ENCODE measurements at places on chromosomes 7 and 10.

DNA sequence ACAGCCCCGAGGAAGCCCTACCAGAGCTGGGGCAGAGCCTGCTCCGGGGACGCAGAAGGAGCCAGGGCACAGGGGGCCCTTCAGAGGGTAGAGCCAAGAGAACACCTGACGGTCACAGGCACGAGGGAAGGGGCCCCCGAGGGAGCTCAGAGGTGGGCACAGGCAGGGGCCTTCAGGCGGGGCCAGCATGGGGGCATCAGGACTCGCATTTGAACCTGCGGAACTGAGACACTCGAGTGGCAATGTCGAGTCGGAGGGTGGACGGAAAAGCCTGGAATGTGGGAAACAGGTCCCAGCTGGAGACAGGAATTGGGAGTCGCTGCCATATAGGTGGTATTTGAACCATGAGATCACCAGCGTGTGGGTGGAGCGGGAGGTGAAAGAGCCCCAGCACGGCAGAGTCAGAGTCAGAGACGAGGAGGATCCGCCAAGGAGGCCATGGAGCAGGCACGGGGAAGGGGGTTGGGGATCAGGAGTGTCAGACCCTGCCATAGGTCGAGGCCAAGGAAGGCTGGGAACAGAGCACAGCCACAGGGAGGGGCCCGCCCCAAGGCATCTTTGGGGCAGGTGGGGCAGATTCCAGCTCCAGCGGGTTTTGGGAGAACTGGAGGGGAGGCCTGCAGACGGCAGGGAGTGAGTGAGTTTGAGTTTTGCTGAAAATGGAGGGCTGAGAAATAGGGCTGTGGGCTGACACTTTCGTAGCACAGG, 13.8 kb downstream of the STK32C start:
- no peak for DNase-seq

GRCh38 chr10:71613261-71613777, 106.3 kb downstream of the C10orf105 start:
- DNase-seq, result no peak

DNA sequence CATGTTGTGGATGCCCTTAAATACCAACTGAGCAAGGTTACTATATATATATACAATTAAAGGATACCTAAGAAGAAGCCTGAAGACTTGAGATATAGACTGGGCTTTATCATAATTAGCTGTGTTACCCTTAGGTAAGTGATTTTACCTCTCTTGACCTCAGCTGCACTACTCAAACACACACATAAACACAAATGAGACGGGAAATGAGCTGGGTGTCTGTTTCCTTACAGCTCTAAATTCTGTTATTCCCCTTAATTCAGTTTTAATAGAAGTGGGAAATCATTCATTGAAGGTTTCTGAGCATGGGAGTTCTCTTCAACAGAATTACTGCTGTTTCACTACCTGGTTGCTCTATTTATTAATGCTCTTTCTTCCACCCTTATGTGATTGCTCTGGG, 60.7 kb downstream of the GBF1 start:
- DNase-seq, result no peak

DNA sequence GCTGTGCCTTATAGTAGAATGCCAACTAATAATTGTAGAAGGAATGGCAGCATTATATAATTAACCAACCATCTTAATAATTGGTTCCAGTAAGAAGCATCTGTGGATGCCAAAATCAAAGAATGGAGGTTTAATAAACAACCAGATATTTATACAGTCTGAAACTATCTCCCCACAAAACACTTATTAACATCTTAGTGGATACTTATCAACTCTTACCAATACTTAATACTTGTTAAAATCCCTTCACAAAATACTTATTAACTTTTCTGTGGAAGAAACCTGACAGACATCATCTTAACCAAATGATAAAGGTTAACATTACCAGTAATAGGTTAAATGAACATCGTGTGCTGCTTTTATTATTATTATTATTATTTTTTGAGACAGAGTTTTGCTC, 29.1 kb upstream of the FAM107B start:
- no peak for DNase-seq

DNA sequence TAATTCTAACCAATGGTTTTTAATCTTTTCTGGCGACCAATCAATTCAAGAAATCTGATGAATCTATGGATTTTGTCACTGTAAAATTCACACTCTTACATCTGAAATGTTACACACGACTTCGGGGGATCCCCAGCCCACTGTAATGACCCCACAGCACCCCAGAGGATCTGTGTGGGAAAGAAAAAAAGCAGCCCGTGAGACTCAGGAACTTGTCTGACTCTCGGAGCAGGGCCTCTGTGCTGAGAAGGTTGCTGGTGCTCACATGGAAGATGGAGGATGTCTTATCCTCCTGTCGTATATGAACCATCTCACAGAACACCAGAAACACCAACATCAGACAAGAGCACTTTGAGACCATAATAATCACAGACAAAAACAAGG, 228.4 kb upstream of the INHBA start:
- no peak for DNase-seq

- DNase-seq, result no peak
Measured at GRCh38 chr10:26909753-26910152, 49.0 kb upstream of the ABI1 start.

DNA sequence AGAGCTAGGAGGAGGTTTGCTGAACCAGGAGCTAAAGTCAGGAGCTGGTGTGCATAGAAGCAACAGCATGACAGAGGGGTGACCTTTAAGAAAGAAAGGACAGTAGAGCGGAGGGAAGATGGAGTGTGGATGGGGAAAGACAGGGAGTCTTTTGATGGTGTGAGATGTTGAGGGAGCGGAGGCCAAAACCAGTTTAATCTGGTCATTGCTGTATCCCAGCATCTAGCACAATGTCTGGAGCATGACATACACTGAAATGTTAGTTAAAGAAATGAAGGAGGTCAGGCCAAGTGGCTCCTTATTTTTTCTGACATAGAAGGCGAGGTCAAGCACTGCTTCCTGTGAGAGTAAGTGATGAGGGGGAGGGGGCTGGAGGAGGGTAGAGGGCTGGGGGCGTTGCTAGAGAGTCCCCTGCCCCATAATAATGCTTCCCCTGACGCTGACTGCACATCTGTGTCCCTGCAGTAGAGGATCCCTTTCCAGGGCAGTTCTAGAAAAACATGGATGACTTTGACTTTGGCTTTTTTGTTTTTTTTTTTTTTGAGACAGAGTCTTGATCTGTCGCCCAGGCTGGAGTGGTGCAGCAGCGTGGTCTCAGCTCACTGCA, 70.2 kb downstream of the ZNF467 start:
- DNase-seq, result no peak

DNA sequence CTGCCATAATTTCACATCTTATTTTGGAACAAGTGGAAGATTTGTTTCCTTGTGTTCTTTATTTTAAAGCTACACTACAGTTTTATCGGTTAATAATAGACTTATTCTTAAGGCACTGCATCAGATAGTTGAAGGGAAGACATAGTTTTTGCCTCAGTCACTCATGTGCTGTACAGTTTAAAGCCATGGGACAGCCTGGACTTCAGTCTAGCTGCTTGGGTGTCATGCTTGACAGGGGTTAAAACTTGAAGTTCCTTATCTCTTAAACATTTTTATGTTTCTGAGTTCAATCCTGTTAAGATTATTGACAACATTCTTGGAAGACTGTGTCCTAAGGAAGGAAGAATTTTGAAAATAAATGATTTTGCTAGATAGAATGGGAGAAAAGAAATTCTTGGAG, 49.7 kb downstream of the PPP1R9A start:
- DNase-seq, result no peak

- DNase-seq, result peak; percentile 84
Measured at GRCh38 chr10:50398381-50398780, 147.1 kb upstream of the ASAH2 start.

- DNase-seq, result no peak
Measured at GRCh38 chr10:21758239-21758638, 224.2 kb downstream of the MLLT10 start.

DNA sequence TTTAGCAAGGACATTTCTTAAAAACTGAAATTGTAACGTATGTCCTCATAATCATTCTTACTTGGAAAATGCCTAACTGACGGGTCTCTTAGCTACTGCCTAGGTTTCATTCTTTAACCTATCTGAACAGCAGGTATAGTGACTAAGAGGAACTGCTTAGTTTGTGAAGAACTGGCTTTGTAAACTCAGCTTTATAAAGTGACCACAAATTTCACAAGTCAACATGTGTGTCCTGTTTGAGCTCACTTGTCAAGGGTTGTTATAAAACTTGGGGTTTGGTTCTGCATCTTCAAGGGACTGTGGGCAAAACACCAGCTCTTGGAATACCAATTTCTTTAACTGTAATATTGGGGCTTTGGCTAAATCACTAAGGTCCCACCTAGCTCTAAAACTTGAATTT, 32.2 kb downstream of the MRPS33 start:
- no peak for DNase-seq
